CD4-positive, alpha-beta memory T cell (primary cell): ENCODE measurements at places on chromosomes 3 and 15.

- DNase-seq: no peak
Measured at GRCh38 chr3:31285833-31286486, 246.8 kb upstream of the STT3B start.

GRCh38 chr3:42569593-42570142 is 12.1 kb downstream of the SEC22C start:
- DNase-seq: no peak

GRCh38 chr3:170331143-170331542 is 26.4 kb upstream of the SKIL start:
- no peak for DNase-seq

- no peak for DNase-seq
Measured at GRCh38 chr15:37291920-37292319, 191.6 kb upstream of the MEIS2 start.

DNA sequence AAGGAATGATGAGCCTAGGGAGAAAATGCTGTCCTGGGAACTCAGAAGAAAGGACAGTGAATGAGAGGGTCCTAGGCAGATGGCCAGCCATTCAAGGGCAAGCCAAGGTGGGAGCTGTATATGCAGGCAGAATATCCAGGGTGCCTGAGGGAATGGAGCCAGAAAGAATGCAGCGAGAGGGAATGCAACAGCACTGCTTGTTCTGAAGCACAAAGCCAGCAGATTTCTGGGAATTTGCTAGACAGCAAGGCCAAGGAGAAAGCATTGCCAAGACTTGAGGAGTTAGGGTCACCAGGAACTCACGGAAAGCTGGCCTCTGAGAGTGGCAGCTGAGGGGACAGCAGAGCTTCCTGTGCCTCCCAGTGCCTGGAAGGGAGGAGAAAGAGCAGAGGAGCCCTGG is 200.6 kb downstream of the MYRIP start:
- no peak for DNase-seq

- DNase-seq: no peak
Measured at GRCh38 chr3:70488816-70489215, 176.4 kb upstream of the MDFIC2 start.

GRCh38 chr3:36580716-36581115 is 183.6 kb downstream of the DCLK3 start:
- no peak for DNase-seq

DNA sequence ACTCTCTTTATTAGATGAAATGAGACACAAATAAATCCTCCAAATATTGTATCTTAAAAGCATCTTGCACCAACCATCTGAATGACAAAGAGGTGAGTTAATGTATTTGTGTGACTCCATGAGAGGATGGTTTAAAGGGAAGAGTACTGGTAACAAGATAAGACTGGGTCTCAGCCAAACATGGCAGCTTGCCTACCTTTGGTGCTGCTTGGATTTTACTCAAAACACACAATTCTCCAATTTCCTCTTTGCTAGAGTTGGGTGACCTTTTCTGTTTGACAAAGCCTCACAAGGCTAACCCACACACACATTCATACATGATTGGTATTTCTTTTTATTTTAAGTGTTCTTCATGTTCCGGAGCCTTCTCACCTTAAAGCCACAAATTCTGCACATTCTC is 506.4 kb downstream of the FGF12 start:
- no peak for DNase-seq

DNA sequence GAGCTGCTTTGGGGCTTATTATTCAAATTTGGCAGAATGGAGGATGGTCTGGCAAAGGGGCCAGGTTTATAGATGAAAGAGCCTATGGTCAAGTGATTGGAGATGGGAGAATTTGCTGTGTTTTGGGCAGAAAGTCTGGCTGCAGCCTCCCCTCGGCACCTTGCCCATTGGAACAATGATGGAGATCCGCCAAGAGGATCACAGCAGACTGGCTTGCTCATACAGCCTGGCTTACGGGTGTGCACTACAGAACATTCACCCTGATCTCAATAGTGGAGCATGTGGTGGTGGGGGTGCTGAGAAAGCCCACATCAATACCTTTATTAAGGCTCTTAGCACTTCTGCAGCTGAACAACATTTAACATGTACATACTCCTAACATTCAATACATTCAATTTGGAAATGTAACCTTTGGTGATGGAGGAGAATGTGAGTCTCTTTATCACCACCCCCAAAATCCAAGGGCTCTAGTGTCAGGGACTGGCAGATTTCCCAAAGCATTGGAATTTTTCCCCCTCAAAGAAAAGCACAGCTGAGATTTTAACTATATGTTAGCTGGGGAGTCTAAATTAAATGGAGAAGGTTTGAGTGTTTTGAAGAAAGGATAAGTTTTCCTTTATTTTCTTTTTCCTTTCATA is 118.4 kb upstream of the TMC3 start:
- DNase-seq: no peak
